Aorta (tissue), 5 donors: ENCODE measurements at places on chromosomes 12 and 14. TPM values are rescaled to one million over a fixed set of nuclear protein-coding genes. Genes with fewer than 3 reads are reported as not detected.
A peak's percentile ranks its signal among the peaks of the same experiment; 100 is the strongest.

Gene LRFN5
- 0.94 TPM for total RNA-seq

DNA sequence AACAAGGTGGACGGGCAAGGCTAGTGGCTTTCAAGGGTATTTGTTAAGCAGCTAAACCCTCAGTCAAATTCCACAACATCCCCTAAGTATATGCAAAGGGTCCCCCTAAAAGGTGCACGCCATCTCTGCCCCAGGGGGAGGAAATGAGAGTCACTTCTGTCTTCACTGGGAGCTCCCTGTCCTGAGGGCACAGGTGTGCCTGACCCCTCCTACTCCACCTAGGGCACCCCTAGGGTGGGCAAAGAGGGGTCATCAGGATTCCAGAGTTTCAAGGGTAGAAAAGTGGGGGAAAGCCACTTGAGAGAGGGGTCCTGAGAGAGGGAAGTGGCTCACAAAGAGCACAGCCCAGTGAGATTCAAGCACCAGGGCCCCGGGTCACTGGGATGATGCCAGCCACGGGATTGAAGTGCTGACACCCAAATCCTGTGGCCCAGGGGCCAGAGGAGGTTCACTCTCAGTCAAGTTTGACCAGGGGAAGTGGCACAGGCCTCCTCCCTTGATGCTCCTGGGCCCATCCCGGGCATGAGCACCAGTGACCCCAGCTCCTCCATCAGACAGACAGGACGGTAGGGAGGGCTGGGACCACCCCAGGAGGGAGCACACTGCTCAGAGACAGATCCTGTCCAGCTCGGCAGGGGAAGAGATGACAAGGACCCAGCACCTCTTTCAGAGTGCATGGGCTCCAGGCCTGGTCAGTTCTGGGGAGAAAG lies 82.3 kb upstream of the BCL11B start:
- H3K36me3 ChIP-seq, result no peaks in the 10 kb centered on the region
- no peaks in the 10 kb centered on the region for H3K27me3 ChIP-seq
- H3K27ac ChIP-seq, result no peak overlapping the region
- DNase-seq, result peak; percentile 62
- H3K4me3 ChIP-seq, result no peak overlapping the region
- H3K4me1 ChIP-seq, result no peaks in the 10 kb centered on the region

- H3K36me3 ChIP-seq, result no peaks in the 10 kb centered on the region
- H3K27me3 ChIP-seq, result no peaks in the 10 kb centered on the region
- no peaks in the 10 kb centered on the region for H3K4me1 ChIP-seq
These were observed 3.3 kb downstream of the AP1G2 start for GRCh38 chr14:23564181-23564812.

GRCh38 chr12:954741-955140 lies 5.2 kb upstream of the RAD52 start:
- H3K27me3 ChIP-seq, result no peaks in the 10 kb centered on the region
- H3K27ac ChIP-seq, result no peak overlapping the region
- no peaks in the 10 kb centered on the region for H3K36me3 ChIP-seq
- no peak overlapping the region for H3K4me3 ChIP-seq
- no peak for DNase-seq

DNA sequence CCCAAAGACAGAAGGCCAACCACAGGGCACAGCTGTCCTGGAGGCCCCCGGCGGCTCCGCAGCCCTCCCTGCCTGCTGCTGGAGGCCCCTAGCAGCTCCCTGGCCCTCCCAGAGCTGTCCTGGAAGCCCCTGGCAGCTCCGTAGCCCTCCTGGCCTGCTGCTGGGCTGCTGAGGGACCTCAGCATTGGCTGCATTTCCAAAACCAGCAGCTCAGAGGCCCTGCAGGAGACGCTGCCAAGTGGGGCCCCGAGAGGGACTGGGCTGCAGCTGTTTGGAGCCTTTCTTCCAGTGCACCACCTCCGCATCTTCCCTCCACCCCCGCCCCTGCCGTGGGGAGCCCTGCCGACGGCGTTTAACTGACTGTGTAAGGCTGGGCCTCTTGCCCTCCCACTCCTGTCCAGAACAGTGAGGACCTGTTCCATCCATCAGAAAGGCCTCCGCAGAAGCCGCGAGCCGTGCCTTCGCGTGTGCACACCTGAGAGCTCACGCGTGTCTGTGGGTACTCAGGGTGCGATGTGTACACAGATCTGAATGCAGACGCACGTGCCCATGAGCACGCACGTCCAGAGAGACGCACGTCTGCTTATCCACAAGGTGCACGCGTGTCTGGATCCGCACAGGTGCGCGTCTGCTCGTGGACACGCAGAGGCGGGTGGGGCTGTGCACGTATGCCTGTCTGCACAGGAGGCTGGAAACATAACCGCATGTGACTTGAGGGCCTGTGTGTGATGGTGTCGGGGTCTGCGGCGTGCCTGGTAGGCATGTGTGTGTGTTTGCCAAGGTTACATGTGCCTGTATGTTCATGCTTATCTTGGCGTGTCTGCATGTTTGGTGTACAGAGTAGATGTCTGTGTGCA lies 57.0 kb upstream of the FBRSL1 start:
- H3K4me3 ChIP-seq, result no peak overlapping the region
- no peak for DNase-seq
- H3K36me3 ChIP-seq, result no peaks in the 10 kb centered on the region
- H3K27ac ChIP-seq, result no peak overlapping the region

Gene HCAR1
- total RNA-seq, result 0.33 TPM
